ENCODE measurements at places on chromosomes 5 and 9.
A peak's percentile ranks its signal among the peaks of the same experiment; 100 is the strongest.

GRCh38 chr9:92159058-92159457, 43.8 kb upstream of the SPTLC1 start:
- no peak for DNase-seq

- no peak for DNase-seq
Observed at GRCh38 chr9:5488221-5489008, 21.9 kb upstream of the PDCD1LG2 start.

- no peak for DNase-seq
Observed at GRCh38 chr5:172959824-172960799, 888 bp downstream of the RPL26L1 start.

- DNase-seq, result peak; percentile 25
Observed at GRCh38 chr9:124392871-124393460, 22.3 kb downstream of the PSMB7 start.

DNA sequence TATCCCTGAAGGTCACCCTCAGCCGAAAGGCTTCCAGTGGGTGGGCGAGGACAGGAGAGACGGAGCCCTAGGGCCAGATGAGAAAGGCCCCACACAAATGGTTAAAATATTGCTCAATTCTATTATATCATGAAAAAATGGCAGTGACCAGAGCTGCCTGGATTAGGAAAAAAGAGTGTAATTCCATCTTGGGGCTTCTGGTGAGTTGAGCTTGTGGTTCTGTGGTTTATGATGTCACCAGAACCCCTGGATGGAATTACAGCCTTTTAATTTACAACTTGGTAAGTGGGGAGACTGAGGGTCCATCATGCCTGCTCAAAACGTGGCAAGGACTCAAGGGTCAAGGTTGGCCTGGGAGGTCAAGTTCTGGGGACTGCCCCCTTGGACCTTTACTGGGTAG, 55.5 kb upstream of the STC2 start:
- DNase-seq, result no peak

DNA sequence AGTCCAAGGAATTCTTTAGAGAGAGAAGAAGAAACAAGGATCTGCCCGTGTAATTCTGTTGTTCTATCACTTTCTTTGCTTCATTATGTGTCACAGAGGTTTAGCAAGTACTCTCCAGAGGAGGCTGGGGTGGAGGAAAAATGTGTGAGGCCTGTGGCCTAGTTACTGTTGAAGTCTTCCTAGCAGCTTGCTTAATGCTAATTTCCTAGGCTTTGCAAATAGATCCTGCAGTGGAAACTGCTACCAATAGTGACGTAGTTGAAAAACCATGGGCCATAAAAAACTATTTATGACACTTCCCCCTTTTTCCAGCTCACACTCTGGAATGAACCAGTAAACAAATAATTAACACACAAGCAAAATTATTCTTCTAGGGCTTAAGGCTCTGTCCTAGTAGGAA, 27.0 kb upstream of the C9orf72 start:
- DNase-seq, result no peak

- peak; percentile 91 for DNase-seq
Observed at GRCh38 chr5:151078490-151079262, 2.2 kb downstream of the TNIP1 start.

- DNase-seq, result no peak
Observed at GRCh38 chr5:90285581-90285980, 124.0 kb downstream of the CETN3 start.

DNA sequence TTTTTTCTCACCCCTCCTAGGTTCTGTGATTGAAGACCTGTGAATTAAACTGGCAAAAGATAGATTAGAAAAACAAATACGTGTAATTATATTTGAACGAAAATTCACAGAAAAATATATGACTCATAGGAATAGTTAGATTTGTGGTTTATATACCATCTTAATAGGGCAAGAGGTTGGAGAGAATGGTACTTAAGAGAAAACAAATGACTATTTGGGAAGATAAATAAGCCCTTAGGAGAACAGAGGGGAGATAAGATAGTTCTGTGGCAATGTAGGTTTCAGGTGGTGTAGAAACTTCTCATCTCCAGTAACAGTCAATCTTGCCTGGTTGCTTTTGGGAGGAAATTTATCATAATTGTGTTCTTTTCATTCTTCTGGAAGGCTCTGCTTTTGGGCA, 122.0 kb downstream of the PRDM9 start:
- no peak for DNase-seq

DNA sequence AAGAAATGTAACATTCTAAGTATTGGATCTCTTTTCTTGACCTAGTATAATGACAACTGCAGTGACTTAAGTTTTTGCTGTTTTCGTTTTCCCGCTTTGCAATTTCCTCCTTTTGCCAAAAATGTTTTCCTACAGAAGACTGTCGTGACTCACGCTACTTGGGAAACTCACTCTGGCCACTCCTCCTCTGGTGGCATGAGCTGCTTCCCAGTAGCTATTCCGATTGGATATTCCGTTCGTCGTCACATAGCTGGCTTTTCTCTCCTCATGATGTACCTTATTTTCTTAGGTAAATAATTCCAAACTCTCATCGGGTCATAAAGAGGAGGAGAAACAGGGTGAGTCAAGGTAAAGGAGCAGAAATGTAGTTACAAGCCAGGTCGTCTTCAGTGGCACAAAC, 64.9 kb downstream of the GOLPH3 start:
- DNase-seq, result no peak

DNA sequence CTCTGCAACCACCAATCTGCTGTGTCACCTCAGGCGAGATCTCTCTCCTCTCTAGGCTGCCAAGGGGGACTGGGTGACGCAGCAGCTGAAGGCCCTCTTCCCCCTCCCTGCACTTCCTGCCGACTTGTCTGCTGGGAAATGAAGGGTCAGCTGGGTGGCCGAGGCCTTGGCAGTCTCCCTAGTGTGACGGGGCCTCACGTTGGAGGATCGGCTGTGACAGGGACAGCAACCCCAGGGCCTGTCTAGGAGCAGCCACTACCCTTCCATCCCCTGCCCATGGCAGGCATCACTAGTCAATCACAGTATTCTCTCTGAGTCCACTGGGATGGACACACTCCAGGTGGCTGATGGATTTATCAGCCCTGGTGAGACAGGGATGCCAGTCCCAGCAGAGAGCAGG, 107.3 kb upstream of the SARDH start:
- no peak for DNase-seq

DNA sequence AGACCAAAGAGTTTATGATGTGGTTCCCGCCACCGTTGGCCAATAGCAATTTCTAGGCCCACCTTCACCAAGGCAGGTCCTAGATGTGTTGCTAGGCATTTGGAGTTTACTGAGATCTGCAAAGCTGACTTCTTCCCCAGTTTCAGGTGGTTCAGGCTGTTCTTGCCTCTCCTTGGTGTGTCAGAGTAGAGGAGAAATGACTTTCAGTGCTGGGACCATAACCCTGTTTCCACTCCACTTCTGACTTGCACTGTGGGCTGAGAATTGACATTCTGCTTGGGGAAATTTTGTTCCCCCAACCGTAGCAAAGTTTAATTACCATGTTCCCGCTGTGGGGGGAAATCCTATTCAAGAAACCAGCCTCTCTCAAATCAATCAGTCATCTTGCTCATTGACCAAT, 128.0 kb upstream of the GABRP start:
- no peak for DNase-seq

- no peak for DNase-seq
Observed at GRCh38 chr5:96026406-96027041, 64.9 kb upstream of the ELL2 start.

DNA sequence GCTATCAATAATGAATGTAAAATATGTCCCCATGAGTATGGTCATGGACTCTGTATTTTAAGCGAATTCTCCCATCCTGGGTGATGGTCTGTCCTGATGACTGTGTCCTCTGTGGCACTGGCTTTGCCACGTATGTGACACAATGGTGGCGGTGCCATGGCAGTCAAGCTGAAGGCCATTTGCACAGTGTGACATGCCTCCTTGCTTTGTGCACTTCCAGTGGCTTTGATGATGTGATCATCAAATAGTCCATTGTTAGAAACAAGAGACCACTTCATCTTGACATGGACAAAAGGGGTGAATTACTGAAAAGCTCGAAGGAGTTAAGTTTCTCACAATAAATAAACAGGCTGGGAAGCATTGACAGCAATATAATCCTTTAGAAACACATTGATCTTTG, 31.0 kb upstream of the PRRC1 start:
- no peak for DNase-seq

GRCh38 chr5:159187719-159188118, 21.6 kb downstream of the RNF145 start:
- no peak for DNase-seq

GRCh38 chr5:169341556-169341955, 40.6 kb upstream of the SLIT3 start:
- no peak for DNase-seq

DNA sequence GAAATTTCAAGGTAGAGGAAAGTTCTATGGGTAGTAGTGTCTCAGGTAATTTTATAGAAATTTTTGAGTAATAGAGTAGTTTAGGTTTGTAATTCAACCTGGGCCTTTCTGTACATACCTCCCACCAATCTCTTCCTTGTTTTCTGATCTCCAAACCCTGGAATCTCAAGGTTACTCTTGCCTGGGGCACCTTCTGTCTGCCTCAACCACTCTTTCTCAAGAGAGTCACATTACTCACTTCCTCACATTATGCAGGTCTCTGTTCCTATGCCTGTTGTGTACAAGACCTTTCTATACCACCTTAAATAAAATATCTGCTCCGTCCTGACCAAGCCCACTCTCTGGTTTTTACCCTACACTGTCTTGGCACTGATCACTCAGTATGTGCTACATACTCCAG, 412.6 kb upstream of the CTNND2 start:
- DNase-seq, result no peak

DNA sequence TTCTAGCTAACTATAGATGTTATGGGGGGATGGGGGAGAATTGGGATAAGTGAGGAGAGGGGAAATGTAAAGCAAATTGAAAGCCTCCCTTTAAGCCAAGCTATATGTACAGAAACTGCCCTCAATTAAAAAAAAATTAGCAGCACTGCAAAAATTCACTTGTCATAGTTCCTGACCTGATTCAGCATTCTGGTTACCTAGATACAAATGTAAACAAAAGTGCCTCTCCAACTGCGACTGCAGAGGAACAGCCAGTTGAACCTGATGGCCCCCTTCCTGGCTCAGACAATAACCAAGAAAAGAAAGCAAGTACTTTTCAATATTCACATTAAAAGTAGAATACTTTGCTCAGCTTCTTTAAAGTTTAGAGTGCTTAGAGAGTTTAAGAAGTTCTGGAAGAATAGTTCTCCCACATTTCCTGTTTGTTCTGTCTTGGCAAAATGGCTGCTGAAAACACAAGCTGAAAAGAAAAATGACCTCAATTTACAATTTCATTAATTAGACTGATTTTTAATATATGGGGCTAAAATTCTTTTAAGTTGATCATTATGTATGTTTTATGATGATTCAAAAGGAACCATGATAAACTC, 1.5 kb downstream of the FAM81B start:
- no peak for DNase-seq

DNA sequence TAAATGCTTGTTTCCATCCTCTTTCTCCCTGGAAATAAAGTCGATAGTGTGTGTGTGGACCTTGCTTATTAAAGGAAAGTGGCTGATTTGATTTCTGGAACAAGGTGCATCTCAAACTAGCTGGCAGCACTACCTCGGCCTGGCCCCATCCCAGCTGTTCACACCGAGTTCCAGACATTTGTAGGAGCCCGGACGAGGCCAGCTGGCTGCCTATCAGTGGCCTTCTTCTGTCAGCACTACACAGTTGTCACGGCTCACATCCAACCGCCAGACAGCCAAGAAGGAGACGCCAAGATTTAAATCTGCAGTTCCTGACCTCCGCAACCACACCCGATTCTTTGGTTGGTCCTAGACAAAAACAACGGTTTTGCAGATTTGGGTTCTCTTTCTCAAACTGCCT, 63.6 kb downstream of the PALM2AKAP2 start:
- no peak for DNase-seq

DNA sequence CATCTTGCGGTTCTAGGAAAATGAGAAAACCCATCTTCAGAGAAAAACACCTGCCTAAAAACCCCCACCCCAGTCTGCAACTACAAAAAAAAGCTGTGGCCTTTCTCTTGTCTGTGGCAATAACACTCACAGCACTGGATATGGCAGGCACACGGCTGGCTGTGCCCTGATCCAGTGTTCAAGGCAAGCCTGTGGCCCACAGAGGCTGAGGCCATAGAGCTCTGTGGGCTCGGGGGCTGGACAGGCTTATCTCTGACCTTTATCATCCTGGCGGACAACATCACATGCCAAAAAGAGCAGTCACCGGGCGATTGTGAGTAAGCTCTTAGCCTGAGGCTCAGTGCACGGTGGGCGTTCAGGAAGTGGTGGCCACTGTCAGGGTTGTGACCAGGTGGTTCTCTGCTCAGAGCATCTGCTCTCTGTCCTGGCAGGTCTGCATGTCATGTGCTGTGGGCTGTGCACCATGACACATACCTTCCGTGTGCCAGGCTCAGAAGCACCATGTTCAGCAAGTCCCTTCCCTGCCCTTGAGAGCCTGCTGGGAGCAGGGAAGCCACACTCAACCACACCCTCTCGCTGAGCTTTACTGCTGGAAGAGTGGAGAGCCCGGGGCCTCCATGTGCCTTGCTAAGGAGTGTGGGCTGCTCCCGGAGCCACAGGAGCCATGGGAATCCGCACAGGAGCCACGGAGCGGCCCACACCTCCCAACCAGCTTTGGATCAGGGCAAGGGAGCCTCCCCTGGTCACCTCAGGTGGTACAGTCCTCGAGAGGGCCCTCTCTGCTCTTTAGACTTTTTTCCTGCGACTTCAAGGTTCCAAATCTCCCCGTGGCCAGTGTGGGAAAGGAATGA, 34.6 kb upstream of the WDR38 start:
- DNase-seq, result peak; percentile 13

DNA sequence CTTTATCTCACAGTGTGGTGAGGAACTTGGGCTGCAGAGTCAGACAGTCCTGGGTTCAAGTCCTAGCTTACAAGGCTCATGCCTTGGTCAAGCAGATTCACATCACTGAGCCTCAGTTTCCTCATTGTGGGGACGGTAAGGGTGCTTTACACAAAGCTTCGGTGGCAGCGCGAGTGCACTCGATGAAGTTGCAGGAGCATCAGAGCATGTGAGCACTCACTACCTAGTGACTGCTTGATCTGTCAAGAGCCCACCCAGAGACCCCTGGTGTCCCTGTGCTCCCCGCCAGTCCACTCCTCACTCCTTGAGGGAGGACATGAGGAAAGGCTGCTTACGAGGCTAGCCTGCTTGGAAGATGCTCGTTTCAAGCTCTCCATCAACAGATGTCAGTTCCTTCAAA, 56.2 kb upstream of the GARNL3 start:
- no peak for DNase-seq

DNA sequence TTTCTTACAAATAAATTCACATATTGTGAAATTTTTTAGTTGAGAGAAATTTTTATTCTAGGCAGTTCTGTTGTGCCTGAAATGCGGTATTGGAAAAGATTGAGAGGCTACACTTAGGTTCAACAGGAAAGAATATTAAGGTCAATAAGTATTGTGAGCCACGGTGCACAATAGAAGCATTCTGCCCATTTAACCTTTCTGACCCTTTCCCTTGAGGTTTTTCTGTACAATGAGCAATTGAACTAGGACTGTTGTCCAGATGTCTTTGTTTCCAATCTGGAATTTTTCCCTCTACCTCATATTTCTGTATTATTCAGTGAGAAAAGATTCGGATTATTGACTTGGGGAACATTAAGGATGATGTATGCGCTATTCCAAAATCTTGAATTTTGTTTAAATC, 205.2 kb downstream of the NR3C1 start:
- no peak for DNase-seq

- no peak for DNase-seq
Observed at GRCh38 chr5:6370580-6370979, 7.8 kb downstream of the MED10 start.

- no peak for DNase-seq
Observed at GRCh38 chr5:68803881-68804319, 289.9 kb upstream of the SLC30A5 start.

All from activated CD4-positive, alpha-beta T cell treated with anti-CD3 and anti-CD28 coated beads, Interleukin-2, Interleukin-6, amounts not matched to agents 100 ng/mL and 50 ng/mL, durations not matched to agents 16 hours and 8 hours (primary cell).